ENCODE measurements at places on chromosomes 1 and 21.

GRCh38 chr1:102942324-102942723 lies 166.0 kb downstream of the COL11A1 start:
- no peak for DNase-seq

DNA sequence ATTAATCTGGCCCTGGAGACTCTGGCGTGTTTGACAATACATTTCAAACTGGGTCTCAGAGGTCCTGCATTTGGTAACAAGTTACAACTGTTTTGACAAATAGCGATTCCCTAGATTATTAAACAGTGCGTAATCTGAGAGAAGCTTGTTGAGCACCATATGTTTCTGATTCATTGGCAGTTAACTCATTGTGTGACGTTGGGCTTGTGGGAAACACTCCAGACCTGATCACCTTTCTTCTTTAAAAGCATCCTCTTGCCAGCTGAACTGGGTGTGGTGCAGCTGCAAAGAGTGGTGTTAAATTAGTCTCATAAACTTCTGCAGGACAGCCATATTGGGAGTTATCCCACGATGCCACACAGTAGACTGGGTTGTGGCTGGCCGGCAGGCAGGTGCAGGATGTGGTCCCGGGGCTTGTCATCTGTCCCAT lies 82.7 kb downstream of the CDC7 start:
- no peak for DNase-seq

DNA sequence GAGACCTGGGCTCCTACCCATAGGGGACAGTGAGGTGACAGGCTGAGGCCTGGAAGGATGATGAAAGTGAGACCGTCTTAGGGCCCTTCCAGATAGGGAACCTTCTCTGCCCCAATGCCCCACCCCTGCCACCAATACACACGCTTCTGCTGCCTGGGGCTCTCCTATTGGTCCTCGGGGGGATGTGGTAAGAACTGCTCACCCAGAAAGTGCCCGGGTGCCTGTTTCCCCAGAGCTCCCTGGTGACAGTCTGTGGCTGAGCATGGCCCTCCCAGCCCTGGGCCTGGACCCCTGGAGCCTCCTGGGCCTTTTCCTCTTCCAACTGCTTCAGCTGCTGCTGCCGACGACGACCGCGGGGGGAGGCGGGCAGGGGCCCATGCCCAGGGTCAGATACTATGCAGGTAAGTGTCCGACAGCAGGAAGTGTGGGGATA lies 948 bp downstream of the SEMA4A start:
- DNase-seq: no peak

- DNase-seq: peak; percentile 94
Observed at GRCh38 chr1:87478231-87478630, 149.6 kb downstream of the LMO4 start.

- peak; percentile 76 for DNase-seq
Observed at GRCh38 chr1:62530516-62531154, 66.7 kb upstream of the ANGPTL3 start.

DNA sequence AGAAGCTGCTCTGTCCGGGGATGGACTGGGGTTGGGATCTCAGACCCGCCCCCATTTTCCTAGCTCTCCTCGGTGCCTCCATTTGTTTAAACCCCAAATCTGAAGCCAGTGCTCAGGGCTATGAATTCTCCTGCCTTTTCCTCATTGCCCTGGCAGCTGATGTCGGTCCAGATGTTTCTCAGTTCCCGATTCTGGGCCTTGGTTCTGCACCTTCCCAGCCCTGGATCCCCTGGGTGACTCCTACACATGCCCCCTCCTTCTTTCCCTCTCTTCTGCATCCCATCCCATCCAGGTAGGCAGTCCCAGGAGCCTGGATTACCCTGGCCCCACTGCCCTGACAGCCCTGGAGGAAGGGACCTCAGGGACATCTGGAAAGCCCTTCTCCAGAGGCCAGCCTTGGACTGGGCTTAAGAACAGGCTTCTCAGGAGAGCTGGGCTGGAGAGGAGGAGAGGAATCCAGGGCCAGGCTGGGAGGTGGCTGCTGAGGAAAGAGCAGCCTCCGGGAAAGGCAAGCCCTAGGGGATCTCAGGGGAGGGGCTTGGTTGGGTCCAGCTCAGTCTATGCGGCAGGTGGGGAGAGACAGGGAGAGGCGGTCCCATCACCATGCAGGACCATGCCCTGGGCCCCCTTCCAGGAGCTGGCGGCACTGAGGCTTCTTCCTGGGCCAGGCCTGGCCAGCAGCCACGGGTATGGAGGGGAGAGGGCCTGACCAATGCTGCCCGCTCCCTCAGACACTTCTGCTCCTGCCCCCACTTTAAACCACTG lies 6.8 kb upstream of the EPS8L3 start:
- no peak for DNase-seq

GRCh38 chr1:8107897-8108296 lies 81.8 kb upstream of the ERRFI1 start:
- peak; percentile 93 for DNase-seq

DNA sequence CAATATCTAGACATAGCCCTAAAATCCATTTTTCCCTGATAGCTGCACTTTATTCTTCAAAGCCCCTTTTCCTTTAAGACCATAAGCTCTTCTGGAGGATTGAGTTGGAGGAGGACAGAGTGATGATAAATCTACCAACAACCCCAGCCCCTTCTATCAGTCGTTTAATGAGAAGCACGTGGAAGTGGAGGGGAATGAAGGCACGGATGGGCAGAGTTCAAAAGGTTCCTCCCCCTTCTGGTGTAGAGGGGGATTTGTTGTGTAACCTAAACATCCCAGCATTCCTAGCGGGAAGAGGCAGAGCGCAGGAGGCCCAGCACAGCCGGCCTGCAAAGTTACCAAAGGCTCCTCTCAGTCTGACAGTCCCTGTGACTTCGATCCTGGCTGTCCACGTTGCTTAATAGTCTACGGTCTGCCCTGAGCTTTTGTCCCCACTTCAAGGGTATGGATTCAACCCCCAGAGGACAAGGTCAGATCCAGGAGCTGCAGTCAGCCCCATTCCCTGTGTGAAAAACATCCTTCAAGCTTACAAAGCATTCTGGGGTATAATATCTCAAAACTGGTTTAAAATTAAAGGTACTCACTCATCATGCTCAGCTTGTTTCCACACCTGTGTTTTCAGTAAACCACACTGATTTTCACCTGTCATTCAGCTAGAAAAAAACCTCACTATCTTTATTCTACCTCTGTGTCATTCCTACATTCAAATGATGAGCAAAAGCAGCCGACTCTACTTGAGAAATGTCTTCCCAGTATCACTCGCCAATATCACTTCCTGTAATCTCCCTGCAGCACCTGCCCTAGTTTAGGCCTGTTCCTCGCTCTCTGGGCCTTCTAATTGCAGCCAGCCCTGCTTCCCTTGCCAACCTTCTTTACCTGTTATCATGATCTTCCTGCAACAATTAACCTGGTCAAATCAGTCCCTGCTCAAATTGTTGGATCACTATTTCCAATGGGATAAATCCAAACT lies 117.9 kb downstream of the PLPP3 start:
- peak; percentile 68 for DNase-seq

DNA sequence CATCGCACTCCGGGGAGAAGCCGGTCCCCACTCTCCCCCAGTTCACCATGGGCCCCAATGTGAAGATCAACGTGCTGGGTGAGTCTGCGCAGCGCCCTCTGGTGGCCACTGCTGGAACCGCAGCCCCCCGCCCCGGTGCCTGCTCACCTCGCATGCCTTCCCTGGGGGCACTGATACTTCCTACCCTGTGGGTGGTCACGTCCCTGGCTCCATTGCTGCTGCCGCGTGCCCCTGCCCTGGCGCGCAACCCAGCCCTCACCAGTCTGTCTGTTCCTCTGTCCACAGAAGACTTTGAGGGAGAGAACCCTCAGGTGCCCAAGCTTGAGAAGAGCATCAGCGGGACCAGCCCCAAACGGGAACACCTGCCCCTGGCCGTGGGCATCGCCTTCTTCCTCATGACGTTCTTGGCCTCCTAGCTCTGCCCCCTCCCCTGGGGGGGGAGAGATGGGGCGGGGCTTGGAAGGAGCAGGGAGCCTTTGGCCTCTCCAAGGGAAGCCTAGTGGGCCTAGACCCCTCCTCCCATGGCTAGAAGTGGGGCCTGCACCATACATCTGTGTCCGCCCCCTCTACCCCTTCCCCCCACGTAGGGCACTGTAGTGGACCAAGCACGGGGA lies 7.6 kb downstream of the EFNA3 start:
- peak; percentile 75 for DNase-seq

DNA sequence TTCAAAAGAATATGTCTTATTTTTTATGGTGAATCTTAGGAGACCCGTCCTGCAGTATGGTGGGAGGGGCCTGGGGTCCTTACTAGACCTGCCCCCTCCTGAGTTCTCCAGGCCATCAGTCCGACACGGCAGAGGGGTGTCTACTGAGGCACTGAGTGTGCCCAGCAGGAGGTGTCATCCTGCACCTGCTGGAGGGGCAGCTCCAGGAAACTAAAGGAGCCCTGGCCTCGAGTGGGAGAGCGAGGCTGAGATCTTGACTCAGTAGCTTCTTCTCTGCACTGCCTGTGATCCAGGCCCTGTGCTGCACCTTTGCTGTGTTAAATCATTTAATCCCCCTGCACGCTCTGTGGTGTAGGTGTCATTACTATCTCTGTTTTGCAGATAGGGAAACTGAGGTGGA lies 587.7 kb downstream of the PTPRU start:
- no peak for DNase-seq

GRCh38 chr1:229941831-229942230 lies 125.2 kb upstream of the GALNT2 start:
- DNase-seq: no peak

DNA sequence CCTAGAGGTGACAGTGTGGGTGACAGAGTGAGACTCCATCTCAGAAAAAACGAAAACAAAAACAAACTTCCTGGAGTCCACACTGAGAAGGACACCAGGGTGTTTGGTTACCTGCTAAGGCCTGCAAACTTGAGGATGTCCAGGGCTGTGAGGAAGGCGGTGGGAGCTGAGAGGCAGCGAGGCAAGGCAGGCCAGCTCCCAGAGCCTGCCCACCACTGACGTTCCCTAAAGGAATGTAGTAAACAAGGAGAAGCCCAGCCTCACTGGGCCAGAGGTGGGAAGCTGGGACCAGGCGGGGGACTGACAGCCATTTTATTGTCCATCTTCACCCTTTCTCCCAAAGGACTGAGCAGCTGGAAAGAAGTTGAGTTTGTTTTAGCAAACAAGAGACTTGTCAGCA lies 24.1 kb downstream of the SHISA4 start:
- no peak for DNase-seq

- peak; percentile 27 for DNase-seq
Observed at GRCh38 chr1:160671603-160672517, 25.0 kb upstream of the SLAMF1 start.

DNA sequence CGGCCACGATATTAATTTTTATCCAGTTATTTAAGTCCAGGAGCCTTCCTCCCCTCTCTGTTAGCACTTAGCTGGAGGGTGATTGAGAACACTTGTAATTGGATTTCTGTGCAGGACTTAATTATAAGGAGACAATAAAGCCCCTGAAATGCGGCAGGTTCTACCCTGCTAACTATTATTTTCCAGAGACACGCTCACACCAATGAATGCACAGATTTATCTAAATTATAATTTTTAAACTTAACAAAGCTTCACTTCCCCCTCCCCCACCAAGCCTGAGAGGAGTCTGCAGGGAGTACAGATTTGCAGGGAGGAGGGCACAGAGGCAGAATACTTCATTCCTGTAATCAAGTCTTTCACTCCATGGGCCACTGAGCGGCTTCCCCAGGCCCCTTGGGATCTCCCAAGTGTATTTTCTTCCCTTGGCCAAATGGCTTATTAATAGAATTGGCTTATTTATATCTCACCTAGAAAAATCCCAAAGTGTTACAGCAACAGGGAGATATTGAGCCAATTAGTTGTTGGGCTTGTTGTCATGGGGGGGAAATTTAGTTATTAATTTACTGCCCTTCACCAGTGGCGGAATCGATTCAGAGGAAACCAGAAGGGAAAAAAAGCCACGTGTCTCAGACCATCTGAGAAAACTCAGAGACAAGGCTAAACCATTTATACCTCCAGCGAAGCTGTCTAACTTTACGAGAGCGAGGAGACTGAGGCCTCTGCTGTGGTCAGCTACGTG lies 99.0 kb upstream of the CD34 start:
- DNase-seq: no peak

DNA sequence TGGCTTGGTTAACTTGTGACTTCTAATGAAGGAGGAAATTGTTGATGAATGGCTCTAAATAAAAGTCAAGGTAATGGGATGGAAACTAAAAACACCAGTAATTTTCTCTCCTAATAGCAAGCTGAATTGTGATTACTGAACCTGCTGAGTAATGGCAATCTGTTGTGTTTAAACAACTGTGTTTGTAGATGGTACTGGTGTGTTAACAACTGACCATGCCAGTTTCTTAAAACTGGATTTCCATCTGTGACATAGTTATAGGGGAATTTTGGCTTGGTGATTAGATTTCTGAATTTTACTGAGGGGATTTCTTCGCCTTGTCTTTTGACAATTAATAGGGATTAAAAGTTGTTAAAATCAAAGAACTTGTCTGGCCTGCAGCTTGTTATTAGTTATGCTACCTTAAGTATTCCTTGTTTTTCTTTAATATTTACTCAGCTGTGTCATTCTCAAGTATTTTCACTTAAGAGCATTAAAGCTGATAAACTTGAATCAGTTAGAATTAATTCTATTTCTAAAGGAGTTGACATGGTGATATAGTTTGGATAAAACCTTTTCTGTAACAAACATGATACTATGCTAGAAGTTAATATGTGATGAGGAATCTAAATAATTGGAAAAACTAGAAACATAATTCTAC lies 7.9 kb upstream of the ERO1B start:
- DNase-seq: no peak

DNA sequence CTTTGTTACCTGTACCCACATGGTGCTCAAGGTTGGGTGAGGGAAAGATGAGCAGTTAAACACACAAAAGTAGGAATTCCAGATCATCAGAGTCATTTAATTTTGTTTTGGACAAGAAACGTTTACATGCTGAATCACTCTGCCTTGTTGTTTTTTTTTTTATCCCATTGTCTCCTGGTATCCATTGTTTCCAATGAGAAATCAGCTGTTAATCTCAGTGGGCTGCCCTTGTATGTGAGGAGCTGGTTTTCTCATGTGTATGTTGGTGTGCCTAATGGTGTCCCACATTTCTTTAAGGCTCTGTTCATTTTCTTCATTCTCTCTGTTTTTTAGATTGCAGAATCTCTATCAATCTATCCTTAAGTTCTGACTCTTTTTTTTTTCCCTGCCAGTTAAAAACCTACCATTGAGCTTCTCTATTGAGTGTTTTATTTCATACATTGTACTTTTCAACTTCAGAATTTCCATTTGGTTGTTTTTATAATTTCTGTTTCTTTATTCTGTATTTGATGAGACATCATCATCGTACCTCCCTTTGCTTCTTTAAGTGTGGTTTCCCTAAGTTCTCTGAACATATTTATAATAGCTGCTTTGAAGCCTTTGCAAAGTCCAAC lies 8.8 kb upstream of the OBSCN start:
- peak; percentile 25 for DNase-seq

- DNase-seq: no peak
Observed at GRCh38 chr1:91383456-91383855, 21.2 kb downstream of the HFM1 start.

- DNase-seq: peak; percentile 29
Observed at GRCh38 chr1:49356594-49356993, 579.9 kb upstream of the BEND5 start.

GRCh38 chr1:9443913-9444445 lies 95.3 kb upstream of the SLC25A33 start:
- DNase-seq: no peak

- DNase-seq: no peak
Observed at GRCh38 chr21:36265431-36265830, 54.6 kb upstream of the MORC3 start.
